ENCODE measurements at places on chromosomes 1 and 21.
A peak's percentile ranks its signal among the peaks of the same experiment; 100 is the strongest.

GRCh38 chr1:81550753-81551152 lies 250.0 kb upstream of the ADGRL2 start:
- no peak for DNase-seq

GRCh38 chr1:198241553-198241952 lies 84.8 kb downstream of the NEK7 start:
- no peak for DNase-seq

DNA sequence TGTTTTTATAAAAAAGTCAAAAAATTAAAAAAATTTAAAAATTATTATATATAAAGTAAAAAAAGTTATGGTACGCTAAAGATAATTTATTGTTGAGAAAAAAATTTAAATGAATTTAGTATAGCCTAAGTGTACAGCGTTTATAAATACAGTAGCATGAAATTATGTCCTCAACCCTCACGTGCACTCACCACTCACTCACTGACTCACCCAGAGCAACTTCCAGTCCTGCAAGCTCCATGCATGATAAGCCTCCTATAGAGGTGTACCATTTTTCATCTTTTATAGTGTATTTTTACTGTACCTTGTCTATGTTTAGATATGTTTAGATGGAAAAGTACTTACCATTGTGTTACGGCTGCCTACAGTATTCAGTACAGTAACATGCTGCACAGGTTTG lies 5.1 kb downstream of the DISC1 start:
- DNase-seq: no peak

- DNase-seq: no peak
Measured at GRCh38 chr1:200262326-200262965, 147.4 kb downstream of the ZNF281 start.

- no peak for DNase-seq
Measured at GRCh38 chr1:232176222-232176621, 453.7 kb downstream of the SIPA1L2 start.

DNA sequence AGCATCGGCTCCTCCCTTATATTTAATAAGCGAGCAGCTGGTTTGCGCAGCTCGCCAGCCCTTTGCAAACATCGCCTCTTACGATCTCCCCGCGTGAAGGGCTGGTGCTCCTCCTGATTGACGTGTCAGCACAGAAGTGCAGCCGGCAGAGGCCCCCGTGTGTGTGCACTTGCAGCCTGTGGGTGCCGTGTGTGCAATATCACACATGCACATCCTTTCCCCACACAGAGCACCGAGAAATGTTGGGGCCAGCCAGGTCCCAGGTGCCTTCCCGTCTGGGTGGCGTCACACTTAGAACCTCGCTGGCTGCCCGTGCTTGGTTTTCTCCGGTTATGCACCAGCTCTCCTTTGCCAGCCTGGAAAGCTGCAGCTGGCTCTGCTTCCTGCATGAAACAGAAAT lies 126.6 kb upstream of the AJAP1 start:
- DNase-seq: no peak

DNA sequence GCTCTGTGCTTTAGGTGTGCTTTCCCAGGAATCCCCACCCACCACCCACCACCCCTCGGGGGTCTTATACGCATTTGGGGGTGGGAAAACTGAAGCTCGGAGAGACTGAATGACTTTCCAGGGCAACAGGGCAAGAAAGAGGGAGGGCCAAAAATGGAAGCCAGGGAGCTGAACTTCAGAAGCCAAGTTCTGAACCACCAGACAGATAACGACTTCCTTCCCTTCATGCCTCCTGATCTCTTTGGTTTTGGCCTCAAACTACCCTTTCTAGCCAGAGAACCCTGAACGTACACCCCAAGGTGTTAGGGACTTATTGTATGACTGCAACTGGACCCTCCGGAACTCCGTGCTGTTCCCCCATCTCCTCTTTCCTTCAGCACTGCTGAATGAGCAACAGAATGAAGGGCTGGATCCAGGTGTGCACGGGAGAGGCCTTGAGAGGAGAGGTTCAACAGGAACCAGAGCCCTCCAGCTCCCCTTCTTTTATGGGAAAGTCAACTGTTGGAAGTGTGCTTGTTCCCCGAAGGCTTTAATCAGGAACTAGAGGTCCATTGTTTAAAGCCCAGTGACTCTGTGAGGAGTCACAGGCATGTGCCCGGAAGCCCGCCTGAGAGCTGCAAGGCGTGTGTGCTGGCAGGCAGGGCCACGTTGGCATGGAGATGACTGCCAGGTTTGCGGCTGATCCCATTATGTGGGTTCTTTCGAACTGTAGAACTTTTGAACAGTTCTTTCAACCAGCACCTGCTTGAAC lies 3.1 kb downstream of the BACE2 start:
- DNase-seq: no peak

GRCh38 chr1:33948291-33948690 lies 84.4 kb downstream of the HMGB4 start:
- DNase-seq: no peak

- DNase-seq: no peak
Measured at GRCh38 chr1:195218428-195219212, 1389.6 kb downstream of the KCNT2 start.

DNA sequence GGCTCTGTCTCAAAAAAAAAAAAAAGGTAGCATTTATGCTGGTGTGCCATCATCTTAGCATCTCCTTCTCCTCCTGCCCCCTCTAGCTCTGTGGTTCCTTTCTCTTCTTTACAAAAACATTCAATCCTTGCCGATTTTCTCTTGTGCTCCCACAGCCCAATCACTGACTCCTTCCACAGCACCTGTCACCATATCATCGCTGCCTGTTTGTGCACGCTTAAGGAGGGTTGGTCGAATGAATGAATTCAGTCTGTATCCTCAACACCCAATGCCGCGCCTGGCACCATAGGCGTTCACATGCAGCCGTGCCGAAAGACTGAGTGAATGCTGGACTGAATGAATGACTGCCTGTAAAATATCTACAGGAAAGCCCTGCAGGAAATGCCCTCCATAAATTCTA lies 7.9 kb downstream of the RNU5D-1 start:
- DNase-seq: no peak

- no peak for DNase-seq
Measured at GRCh38 chr21:42758721-42759593, 105.5 kb downstream of the PDE9A start.

DNA sequence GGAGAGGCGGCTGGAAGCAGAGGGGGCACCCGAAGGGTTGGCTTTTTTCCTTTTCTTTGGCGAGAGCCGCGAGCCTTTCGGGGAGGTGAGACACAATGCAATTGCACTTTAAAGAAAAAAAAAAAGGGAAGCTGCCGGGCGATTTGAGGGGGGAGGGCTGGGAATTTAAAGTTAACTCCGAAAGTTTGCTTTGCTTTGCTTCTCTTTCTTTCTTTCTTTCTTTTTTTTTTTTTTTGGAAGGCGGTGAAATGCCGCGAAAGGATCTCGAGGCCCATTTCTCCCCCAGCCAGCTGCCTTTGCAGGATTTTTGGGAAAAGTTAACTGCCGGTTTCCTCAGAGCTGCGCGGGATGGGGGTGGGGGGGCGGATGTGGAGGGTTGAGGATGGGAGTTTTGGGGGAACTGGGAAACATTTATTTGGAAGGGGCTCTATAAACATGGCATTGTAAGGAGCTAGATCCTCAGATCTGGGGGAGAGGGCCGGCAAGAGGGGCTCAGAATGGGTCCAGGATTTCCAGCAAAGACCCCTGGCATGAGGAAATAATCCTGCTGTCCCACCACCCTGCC lies 997 bp downstream of the ZNF362 start:
- DNase-seq: no peak

- DNase-seq: no peak
Measured at GRCh38 chr21:32329776-32330175, 31.1 kb downstream of the MRAP start.

GRCh38 chr1:32170991-32171390 lies 8.5 kb upstream of the TXLNA start:
- no peak for DNase-seq

DNA sequence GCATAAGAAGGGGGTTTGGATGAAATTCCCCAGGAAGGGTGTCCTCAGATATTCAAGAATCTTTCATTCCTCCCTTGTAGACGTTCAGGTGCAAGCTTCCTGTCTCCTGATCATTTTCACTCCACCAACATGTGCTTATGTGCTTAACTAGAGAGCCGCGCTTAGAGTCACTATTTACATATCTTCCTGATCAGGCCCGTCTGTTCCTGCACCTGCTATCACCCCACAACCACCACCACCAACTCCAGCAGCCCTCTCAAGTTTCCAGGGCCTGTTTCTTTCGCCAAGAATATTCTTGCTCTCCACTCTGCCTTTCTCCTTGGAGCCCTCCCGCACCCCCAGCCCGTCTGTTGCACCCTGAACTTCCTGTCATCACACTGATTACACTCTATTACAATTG lies 113.4 kb downstream of the SPSB1 start:
- no peak for DNase-seq

GRCh38 chr1:33007190-33008050 lies 29.3 kb downstream of the AK2 start:
- peak; percentile 84 for DNase-seq

DNA sequence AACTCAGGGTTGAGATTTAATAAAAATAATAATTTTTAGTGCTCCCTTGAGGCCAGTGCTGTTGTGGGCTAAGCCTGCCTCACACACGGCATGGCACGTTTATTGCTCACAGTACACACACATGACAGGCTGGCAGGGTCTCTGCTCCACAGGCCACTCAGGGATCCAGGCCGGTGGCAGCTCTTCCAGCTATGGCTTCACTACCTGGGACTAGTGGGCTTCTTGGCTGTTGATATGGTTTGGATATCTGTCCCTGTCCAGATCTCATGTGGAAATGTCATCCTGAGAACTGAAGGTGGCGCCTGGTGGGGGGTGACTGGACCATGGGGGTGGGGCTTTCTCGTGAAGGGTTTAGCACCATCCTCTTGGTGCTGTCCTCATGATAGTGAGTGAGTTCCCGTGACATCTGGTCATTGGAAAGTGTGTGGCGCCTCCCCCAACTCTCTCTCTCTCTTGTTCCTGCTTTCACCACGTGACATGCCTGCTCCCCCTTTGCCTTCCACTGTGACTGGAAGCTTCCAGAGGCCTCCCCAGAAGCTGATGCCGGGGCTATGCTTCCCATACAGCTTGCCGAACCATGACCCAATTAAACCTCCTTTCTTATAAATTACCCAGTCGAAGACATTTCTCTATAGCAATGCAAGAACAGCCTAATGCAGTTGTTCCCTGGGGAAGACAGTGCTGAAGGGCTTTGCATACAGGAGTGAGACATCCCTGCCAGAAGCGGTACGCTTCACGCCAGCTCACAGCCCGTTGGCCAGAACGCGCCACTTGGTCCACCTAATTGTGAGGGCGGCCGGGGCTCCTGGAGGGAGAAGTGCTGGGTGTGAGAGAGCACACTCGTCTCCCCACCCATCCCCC lies 226.9 kb upstream of the C1orf174 start:
- DNase-seq: no peak
